ENCODE measurements at places on chromosomes 7 and 10. TPM values are rescaled to one million over a fixed set of nuclear protein-coding genes. Genes with fewer than 3 reads are reported as not detected.

The TAS2R5 gene
- total RNA-seq: 0.63 TPM

The SFMBT2 gene
- total RNA-seq: 63.1 TPM

The PKD2L1 gene
- total RNA-seq: 0.10 TPM

The XRCC2 gene
- 15.3 TPM for total RNA-seq

The LRRN3 gene
- 204 TPM for total RNA-seq

The TMEM139 gene
- total RNA-seq: 0.65 TPM

The ODAD2 gene
- total RNA-seq: not detected

The CCL24 gene
- not detected for total RNA-seq

The ASIC3 gene
- total RNA-seq: 3.2 TPM

The NODAL gene
- not detected for total RNA-seq

The HHEX gene
- not detected for total RNA-seq

The PHF14 gene
- total RNA-seq: 32.1 TPM

The DDC gene
- total RNA-seq: not detected

The ADCY1 gene
- 0.29 TPM for total RNA-seq

The LRWD1 gene
- total RNA-seq: 16.7 TPM

The SAMD8 gene
- 17.4 TPM for total RNA-seq

The CRYGN gene
- 0.34 TPM for total RNA-seq

The GIMAP1 gene
- total RNA-seq: 19.0 TPM

The KMT2C gene
- 67.1 TPM for total RNA-seq

The ACSM6 gene
- not detected for total RNA-seq

The SUN3 gene
- 0.97 TPM for total RNA-seq

The MACC1 gene
- total RNA-seq: 0.39 TPM
